Stimulated activated naive CD8-positive, alpha-beta T cell treated with anti-CD3 and anti-CD28 coated beads, Interleukin-15, amount 100 ng/mL, for 72 hours (primary cell): ENCODE measurements at places on chromosomes 12 and 14.

- no peak for DNase-seq
These were observed 1.2 kb upstream of the FBXO33 start for GRCh38 chr14:39433452-39433813.

DNA sequence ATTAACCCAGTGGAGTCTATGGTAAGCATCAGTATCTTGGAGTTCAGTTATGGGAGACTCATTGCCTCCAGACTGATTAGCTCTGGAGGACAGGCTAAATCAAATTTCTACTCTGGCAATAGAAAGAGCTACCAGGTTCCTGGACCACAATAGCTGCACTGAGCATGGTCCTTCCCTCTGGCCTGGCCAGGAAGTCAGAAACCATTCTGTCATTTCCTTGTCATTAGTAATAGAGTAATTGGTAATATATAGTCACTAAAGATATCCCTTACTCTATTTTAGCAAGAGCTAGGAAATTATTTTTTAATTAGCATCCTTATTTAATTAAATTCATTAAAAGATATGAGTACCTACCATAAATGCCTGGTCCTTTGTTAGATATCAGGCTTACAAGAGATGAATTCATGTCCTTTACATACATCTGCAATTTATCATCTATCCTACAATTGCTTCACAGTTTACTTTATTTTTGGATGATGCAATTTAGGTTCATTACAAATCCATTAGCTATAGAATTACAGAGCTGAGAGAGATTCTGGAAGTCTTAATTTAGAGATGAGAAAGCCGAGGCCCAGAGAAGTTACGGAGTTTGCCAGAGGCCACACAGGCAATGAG, 23.7 kb upstream of the TDRD9 start:
- DNase-seq: no peak

- DNase-seq: no peak
These were observed 22.5 kb downstream of the SLC35E3 start for GRCh38 chr12:68768431-68768939.

GRCh38 chr12:13004361-13004760, 4.3 kb upstream of the HEBP1 start:
- no peak for DNase-seq

GRCh38 chr14:93114713-93115068, 1.0 kb downstream of the ITPK1 start:
- DNase-seq: no peak

DNA sequence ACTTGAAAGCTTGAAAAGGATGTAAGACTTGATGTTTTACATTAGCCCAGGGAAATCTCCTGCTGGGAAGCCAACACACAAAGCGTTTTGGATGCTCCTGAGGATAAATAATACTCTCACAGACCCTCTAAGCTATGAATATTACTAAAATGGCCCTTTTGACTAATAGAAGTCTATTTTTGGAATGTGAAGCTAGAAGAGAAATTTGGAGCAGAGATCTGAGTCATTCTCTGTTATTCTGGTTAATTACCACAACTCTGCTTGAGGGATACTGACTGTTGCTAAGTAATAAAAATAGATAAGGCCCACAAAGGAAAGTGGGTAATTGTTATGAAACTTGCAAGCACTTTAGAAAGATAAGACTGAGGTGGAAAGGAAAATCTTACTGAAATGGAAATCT, 346.2 kb upstream of the STXBP6 start:
- DNase-seq: no peak

DNA sequence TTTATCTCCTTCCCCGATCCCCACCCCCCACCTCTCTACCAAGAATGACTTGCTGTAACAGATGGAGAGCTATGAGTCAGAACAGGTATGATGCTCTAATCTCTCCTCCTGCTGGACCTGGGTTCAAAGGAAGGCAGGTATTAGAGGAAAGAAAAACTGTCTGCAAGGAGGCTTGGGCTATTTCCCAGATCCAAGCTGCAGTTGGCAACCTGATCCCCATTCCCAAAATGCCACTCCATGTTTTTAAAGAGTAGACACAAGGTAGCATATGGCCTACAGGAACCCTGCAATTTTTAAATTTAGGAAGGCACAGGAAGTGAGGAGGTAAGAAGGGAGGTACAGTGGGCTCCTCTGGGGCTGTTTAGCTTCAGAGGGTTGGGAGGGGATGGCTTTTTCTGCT, 33.0 kb downstream of the SRRM4 start:
- DNase-seq: no peak

- DNase-seq: peak; percentile 18
These were observed at the start of gene STON2 for GRCh38 chr14:81400202-81400678. TSS of gene STON2 (minus strand) at chr14:81400324. CDS start at chr14:81398382, 1,942 bp downstream.

- no peak for DNase-seq
These were observed 11.5 kb downstream of the TECPR2 start for GRCh38 chr14:102374264-102374663.

DNA sequence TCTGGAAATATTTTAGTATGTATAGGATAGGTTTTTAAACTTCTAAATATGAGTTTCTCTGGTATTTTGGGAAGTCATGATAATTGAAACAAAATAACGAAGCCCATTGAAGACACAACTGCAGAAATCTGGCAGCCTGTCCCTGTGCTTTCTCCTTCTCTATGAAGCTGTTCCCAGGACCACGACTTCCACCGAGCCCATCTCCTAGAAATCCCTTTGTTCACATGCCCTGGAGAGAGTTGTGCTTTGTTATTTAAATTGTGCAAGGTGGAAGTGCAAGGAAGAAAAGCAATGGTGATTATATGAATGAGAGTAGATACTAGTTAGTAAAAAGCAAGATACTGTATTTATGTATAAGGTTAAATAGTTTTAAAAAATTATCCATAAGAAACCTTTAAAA, 32.2 kb downstream of the STK38L start:
- DNase-seq: no peak
